ENCODE measurements at places on chromosomes 5 and 9.

- no peak for DNase-seq
Observed at GRCh38 chr5:34041247-34041972, 1.6 kb downstream of the C1QTNF3 start.

- DNase-seq = no peak
Observed at GRCh38 chr9:136228107-136228875, 17.3 kb downstream of the QSOX2 start.

GRCh38 chr9:99341686-99342085 lies 119.6 kb downstream of the SEC61B start:
- no peak for DNase-seq

GRCh38 chr5:81398741-81399140 lies 4.8 kb upstream of the ACOT12 start:
- no peak for DNase-seq

DNA sequence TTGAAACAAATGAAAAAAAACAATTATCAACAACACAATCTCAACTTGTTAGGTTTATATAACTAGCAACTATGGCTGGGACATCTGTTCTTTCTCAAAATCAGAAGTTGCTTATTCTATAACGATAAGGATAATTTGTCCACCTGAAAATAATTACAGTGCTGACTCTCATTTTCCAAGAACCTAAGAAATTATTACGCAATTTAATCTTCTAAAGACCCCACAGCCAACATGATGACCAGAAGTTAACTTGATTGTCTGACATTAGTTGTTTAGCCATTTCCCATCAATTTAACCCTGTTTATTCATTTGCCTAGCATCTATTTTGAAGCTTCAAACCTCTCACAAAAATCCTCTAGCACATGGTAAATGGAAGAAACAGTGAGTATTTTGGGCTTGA lies 293.8 kb downstream of the ELAVL2 start:
- DNase-seq = no peak

DNA sequence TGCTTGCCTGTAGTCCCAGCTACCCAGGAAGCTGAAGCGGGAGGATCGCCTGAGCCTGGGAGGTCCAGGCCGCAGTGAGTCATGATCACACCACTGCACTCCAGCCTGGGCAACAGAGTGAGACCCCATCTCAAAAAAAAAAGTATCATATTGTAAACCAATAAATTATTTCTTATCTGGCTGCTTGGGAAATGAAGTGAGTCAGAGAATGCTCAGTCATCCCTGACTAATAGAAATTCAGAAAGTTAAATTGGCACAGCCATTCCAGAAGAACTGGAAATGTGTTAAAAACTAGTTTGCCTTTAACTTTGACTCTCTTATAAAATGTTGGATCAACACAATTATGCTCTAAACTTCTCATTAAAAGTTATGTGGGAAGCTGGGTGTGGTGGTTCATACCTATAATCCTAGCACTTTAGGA lies 9.8 kb upstream of the GNE start:
- DNase-seq = no peak

- DNase-seq = no peak
Observed at GRCh38 chr5:86929123-86929766, 311.5 kb downstream of the COX7C start.

GRCh38 chr5:179749857-179750508 lies 17.4 kb downstream of the MAML1 start:
- no peak for DNase-seq

DNA sequence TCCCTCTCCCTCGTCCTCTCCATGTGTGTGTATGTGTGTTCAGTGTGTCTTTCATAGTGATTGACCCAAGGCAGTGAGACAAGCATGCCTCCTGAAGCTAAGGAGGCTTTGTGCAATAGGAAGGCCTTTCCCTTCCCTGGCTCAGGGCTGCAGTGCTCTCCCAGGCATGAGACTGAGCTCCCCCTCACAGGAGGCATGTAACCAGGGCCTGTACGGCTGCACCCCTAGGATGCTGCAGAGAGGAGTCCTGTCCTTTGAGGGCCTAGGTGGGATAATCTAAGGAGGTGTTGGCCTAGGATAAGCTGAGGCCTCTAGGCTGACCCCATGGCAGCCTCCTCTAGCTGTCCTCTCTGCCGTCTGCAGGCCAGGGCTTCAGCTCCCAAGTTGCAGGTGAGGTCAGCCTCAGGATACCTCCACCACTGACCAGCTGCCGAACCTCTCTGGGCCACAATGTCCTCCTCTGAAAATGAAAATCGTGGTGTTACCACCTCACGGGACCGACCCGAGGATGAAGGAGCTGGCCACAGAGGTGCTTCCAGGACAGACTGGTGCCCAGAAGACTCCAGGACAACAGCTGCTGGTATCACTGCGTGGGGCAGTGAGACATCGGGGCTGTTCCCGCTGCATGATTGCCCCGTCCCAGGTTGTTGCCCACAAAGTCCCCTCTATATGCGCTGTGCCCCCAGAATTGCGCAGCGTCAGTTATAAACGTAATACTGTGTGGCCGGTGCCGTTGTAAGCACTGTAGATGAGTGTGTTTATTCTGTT lies 129.6 kb downstream of the BARX1 start:
- no peak for DNase-seq

DNA sequence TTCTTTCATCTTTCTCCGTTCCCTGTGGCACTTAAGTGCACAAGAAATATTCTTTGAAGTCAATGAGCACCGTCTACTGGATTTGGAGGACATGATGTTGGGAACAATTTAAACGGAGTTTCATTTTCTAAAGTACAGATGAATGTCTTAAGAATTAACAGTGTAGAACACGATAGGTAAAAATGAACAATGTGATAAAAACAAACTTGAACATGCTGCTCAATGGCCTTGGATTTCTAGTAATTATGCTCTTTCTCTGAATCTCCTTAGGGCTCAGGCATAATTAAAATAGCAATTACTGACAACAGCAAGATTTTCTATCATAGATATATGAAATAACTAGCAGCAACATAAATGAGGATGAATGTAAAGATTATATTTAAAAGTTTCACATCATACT lies 142.2 kb upstream of the CDH6 start:
- no peak for DNase-seq

DNA sequence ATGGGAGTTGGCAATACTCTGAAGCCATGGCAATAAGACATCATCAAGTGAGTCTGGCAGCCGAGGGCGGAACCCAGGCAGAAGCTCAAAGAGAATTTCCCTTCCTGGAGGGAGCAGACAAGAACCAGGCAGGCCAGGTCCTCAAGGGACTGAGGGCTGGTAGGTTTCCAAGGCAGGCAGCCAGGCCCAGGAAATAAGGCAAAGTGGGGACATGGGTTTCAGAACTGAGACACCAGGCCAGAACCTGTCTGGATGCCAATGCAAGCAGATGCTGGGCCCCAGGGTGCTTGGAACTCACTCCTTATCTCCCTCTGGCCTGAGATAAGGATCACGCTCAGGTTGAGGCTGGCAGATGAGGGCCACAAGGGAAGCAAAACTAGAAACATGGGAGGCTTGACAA lies 8.9 kb downstream of the TSSK1B start:
- no peak for DNase-seq

DNA sequence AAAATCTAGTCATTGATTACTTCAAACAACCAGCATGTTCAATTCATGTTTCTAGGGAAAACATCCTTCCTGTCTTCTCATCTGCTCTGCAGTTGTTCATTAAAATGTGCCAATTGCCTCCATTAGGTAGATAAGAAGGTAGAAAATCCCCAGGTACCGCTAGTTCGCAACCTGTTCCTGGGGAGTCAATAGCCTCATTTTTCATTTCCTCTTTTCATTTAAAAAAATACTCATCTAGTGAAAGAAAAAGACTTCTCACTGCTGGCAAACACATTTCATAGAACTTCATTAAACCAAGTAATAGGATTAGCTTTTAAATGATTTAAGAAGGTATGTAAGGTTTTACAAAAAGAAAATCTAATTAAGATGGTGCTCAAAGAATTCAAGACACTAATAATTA lies 113.3 kb downstream of the MARCHF11 start:
- DNase-seq = no peak

DNA sequence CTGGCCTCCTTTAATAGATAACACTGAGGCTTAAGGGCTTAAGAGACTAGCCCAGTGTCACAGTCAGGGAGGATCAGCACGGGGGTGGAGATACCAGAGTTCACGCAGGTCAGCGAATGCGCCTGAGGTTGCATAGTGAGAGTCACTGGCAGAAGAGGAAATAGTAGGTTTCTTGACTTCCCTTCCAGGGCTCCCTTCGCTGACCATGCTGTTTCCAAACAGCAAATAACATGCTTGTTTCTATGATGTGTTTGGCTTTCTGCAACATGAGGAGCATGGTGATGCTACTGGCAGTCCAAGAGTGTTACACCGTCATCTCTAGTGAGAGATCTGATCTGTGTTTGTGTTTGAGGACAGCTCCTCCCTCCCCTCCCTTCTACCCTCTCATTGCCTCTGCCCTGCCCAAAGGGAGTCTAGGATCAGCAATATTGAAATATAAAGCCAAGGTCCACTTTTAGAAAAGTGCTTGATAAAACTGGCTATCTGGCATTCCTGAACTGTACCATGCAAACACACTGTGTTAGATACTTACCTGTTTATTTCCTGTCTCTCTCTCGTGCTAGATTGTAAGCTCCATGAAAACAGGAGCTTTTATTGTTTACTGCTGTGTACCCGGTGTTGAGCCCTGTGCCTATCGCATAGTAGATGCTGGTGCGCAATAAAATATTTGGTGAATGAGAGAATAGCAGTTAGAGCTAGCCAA lies 12.3 kb downstream of the TLE4 start:
- no peak for DNase-seq

- no peak for DNase-seq
Observed at GRCh38 chr9:9002826-9003583, 1203.4 kb upstream of the DMAC1 start.
